ENCODE measurements at places on chromosomes 7 and 10.

GRCh38 chr7:8296362-8296659 is 34.3 kb upstream of the ICA1 start:
- DNase-seq, result no peak

DNA sequence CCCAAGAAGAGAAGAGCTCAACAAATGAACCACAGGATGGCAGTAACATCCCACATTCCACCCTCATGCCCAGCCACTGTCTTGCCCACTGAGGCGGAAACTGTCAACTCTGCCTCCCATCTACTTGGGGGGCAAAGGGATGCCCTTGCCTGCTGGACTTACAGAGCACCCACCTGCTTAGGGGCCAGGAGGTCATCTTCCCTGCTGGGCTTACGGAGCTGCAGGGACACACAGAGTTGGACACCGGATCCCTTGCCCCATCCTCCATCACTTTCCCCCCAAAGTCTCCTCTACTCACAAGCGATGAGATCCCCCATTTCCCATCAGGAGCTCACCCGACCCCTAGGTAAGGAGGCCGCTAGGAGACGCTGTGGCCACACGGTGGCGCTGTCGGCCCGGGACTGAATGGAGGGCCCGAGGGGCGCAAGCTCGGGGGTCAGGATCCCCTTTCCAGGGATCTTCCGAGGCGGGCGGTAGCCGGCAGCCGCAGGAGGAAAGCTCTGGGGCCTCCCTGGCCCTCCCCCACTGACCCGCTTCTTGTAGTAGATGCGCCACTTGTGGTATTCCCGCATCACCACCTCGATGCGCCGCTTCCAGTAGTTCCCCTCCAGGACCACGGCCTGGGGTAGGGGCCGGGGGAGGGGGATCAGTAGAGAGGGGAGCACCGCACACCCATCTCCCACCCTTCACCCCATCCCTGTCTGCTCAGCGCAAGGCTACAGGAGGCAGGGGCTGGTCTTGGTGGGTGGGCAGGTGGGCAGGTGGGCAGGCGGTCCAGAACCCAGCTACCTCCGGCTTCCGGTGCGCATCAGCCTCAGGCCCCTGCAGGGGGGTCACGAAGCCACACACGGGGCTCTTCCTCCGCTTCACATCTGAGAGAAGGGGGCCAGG is 17.3 kb downstream of the MLXIPL start:
- peak; percentile 18 for DNase-seq

DNA sequence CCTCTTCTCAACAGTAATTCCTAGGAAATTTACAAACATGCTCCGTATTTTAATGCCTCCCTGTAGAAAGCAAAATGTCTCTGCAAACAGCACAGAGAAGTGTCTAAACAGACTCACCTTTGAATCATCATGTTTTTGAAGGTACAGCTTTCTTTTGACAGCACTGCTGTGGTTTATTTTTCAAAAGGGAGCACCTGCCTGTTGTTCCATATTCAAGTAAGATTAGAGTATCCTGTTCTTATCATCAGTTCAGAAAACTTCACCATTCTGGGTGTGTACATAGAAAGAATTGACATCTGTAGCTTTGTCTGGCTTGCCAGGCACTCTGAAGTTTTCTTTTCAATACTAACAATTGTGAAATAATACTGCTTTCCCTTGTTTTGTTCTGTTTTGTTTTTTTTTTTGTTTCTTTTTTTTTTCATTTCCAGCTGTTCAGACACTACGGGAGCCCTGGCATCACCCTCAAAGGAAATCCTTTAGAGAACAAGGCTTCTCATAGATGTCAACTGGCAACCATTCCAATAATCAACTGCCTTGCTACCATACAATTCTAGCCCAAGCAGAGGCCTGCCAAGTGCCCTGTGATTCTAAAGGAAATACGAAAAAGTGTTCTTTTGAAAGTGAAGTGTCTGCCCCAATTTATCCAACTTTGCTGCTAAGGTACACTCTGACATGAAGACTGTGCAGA is 275.9 kb downstream of the PRPF18 start:
- DNase-seq, result no peak

GRCh38 chr7:115191526-115191925 is 269.6 kb downstream of the MDFIC start:
- no peak for DNase-seq

- no peak for DNase-seq
These were observed 19.2 kb downstream of the YKT6 start for GRCh38 chr7:44220046-44220357.

DNA sequence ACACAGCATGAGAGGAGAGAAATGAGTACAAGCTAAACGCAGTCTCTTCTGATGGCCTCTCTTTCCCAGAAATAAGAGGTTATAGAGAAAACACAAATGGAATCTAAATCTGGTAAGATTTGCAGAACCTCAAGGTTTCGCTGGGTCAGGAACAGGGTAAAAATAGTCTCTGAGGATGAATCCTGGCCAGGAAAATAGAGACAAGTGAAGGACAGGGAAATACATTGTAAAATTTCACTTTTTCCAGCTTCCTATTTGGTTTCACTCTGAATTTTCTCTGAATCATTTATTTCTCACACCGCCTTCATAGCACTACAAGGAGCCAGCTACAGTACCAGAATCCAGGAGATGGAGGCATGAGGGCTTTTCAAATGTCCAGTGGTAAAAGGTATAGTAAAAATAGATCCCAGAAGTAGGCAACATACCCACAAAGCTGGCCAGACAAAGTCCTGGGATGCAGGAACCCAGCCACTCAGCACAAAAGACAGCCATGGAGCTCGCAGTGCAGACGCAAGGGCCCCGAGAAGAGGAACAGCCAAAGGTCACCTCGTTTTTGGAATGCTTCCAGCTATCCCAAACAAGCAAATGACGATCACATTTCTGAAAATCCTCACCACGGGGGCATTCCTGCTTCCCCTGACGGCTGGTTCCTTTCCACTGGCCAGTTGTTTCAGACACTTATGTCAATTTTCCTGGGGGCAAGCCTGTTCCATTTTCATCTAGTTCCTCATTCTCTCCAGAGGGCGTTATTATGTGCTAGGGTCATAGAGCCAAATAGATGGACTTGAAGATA is 21.5 kb upstream of the IKZF1 start:
- DNase-seq, result no peak

- DNase-seq, result no peak
These were observed 182.8 kb upstream of the DGKB start for GRCh38 chr7:15085366-15085765.

All from stimulated activated CD8-positive, alpha-beta memory T cell treated with anti-CD3 and anti-CD28 coated beads, Interleukin-15, amount 100 ng/mL, for 4 hours (primary cell).